ENCODE measurements at places on chromosomes 1 and 21.

DNA sequence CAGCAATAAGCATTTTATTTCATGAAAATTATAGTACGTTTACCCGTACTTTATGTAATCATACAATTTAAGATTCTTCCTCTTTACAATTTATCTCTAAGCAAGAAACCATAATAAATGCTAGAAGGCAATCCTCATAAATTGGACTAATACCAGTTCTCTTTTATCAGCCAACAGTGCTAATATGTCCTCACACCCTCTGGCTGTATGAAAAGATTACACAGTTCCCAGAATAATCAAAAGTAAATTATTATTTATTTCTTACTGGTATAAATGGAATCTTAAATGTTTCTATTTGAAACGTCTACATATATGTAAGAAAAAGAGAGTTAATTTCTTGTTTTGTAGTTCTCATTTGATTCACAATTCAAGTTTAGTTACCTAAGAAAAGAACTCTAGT lies 3.1 kb upstream of the CDKN2C start:
- no peak for ATAC-seq

- no peak for ATAC-seq
Measured at GRCh38 chr1:41663671-41664400, 179.4 kb upstream of the EDN2 start.

DNA sequence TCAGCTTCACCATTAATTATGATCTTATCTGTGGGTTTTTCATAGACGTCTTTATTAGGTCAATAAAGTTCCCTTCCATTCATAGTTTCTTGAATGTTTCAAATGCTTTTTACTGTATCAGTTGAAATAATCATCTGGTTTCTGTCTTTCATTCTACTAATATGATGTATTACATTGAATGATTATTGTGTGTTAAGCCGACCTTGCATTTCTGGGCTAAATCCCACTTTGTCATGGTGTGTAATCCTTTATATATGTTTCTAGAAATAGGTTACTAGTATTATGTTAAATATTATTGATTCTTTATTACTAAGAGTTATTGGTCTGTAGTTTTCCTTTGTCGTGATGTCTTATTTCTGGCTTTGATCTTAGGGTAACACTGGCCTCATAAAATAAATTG lies 134.9 kb downstream of the FASLG start:
- ATAC-seq = no peak

DNA sequence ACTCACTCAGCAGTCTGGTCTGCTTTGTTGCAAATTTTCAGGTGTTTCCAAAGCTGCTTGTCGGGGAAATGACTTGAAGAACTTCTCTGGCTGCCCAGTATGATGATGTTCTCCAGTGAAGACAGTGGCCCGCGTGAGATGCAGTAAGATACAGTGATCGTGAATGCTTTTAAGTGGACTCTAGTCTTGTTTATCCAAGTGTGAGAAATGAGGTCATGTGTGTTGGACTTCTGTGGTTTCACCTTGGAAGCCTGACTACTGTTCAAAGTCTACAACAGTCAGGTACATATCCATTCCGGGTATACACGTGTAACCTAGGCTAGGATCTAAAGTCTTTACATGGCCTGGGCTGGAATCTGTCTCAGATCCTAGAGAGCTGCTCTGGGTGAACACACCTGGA lies 29.1 kb downstream of the ZNF695 start:
- ATAC-seq = no peak

DNA sequence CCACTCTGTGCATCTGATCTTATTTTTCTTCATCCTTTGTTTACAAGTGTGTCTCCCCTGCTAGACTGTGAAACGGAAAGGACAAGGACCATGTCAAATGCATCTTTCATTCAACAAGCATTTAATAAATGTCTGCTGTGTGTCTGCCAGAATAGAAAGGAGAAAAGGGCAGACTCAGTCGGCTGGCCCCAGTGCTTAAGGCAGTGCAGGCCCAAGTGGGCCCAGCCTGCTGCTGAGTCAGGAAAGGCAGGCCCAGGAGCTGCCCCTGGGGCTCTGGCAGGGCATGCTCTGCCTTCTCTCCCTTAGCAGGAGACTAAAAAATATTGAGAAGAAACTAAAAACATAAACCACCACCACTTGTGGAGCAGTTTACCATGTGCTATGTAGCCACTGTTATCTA lies 38.1 kb downstream of the PLEKHA6 start:
- no peak for ATAC-seq

DNA sequence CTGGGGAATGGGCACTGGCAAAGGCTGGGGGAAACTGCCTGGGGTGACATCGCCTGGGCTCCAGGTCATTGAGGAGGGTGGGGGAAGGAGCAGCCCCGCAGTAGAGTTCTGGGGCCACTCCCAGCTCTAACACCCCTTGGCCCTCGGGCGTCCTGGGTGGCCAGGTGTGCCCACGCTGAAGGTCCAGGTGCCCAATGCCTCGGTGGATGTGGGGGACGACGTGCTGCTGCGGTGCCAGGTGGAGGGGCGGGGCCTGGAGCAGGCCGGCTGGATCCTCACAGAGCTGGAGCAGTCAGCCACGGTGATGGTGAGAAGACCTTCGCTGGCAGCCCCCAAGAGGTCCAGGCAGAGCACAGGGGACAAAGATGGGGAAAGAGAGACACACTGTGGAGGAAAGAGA lies 7.7 kb downstream of the NTRK1 start:
- ATAC-seq = no peak

- ATAC-seq = no peak
Measured at GRCh38 chr1:100328133-100328532, 24.2 kb upstream of the CDC14A start.

DNA sequence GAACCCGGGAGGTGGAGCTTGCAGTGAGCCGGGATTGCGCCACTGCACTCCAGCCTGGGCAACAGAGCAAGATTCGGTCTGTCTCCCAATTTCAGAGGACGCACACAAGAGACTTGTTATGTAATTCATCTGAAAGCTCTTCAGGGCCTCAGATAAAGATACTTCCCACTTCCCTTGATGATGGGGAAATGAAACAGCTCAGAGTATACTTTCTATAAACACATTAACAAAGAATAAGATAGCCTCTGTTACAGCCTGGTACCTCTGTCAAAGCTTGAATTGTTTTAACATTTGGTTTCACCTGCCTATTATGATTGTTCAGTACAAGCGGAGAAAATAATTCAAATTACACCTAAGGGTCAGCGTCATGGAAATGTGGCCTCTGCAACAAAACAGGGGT lies 622.9 kb upstream of the ADGRL4 start:
- no peak for ATAC-seq

DNA sequence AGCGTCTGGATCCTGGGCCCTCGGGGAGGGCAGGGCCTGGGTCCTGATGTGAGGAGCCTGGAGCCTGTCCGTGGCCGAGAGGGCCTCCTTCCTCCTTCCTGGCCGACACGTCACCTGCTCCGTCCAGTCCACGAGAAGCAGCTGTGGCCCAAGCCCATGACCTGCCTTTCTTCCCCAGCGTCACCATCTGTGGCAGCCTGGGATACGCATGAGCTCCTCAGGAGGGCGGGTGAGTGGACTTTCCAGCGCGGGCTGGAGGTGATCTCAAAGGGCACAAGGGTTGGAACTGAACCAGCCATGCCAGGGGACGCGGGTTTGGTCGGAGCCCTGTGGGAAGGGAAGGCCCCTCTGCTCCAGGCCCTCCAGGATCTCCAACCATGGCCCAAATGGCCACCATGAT lies 90.4 kb downstream of the DHRS3 start:
- ATAC-seq = no peak

- no peak for ATAC-seq
Measured at GRCh38 chr21:44525391-44526095, 14.5 kb downstream of the KRTAP10-1 start.

- no peak for ATAC-seq
Measured at GRCh38 chr1:221069986-221070385, 190.7 kb downstream of the HLX start.

DNA sequence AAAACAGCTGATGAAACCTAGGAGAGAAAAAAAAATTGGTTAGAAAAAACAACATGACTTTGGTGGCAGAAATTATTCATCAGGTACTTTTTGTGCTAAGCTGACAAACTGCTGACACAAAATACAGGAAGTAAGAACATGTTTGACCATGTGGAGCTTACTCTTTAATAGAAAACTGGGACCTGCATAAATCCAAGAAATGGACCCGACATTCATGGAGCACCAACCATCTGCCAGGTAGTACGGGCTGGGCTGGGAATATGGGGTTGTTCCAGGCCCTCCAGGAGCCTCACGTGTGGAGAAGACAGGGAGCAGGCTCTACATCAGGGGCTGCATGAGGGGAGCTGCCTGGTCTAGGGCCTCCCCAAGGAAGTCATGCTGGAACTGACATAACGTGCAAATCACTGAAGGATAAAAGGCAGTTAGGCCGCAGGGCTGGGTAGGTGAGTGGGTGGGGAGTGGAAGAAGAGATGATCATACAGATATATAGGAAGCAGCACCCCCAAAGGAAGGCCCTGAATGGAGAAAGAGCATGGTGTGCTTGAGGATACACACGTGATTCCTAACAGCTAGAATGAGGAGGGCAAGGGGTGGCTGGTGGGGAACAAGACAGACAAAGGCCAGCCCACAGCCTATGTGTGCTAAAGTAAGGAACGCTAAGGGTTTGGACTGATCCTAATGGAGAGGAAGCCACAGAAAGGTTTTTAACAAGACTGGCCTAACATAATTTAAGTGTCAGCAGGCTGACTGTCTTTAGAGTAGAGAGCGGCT lies 26.1 kb downstream of the CD58 start:
- ATAC-seq = no peak

DNA sequence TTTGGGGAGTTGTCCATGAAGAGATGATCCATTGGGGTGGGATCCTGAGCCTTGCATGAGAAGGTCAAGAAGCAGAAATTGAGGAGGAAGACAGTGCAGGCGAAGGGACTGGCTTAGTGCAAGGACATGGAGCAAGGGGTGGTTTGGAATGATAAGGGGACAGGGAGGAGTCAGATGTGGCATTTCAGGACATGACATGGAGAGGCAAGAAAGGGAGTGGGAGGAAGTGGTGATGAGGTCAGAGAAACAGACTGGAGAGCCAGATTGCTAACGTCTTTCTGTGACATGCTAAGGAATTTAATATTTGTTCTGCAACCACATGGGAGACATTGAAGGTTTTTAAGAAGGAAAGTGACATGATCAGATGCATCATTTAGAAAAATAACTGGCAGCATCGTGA lies 346.8 kb upstream of the FMN2 start:
- ATAC-seq = no peak

DNA sequence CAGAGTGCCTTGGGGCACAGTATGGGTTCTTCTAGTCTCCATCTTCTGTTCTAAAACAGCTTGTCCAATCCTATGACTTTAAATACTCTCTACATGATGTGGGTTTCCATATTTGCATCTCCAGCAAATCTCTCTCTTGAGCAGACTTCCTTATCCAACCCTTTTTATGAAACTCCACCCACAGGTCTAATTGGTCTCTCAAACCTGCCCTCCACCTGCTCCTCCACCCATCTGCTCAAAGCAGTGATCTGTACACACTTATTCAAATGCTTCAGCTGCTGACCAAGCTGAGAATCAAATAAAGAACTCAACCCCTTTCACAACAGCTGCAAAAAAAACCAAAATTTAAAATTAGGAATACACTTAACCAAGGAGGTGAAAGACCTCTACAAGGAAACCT lies 11.5 kb downstream of the MCOLN2 start:
- ATAC-seq = no peak

GRCh38 chr1:65924471-65924870 lies 131.8 kb downstream of the PDE4B start:
- ATAC-seq = no peak

DNA sequence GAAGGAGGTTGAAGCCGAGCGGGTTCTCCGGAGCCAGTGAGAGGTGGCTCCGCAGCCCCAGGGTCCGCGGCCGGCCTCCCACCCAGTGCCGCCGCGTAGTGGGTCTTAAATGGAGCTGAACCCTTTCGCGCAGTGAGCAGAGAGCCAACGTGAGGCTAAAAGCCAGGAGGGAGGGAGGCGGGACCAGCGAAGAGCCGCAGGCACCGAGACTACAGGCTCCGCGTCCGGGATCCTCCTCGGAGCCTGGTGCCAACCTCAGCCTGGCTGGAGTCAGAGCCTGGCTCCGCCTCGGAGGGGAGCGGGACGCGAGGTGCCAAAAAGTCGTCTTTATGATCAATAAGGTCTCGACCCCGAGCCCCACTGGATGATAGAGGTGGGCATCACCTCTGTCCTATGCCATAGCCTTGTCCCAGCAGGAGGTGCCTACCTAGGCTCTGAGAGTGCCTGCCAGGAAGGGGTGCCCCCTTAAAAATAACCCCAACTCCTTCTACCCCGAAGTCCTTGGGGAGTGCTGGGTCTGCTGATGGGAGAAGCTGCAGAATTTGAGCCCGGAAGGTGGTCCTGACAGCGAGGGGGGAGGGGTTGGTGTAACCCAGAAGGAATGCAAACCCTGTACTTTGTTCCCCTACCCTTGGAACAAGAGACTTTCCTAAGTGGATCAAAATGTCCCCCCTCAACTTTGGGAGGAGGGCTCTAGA lies 1.6 kb downstream of the IGSF21 start:
- ATAC-seq = no peak

- no peak for ATAC-seq
Measured at GRCh38 chr1:221841251-221841982, 99.5 kb upstream of the DUSP10 start.

- ATAC-seq = no peak
Measured at GRCh38 chr1:205811660-205812059, 1.3 kb downstream of the SLC41A1 start.

DNA sequence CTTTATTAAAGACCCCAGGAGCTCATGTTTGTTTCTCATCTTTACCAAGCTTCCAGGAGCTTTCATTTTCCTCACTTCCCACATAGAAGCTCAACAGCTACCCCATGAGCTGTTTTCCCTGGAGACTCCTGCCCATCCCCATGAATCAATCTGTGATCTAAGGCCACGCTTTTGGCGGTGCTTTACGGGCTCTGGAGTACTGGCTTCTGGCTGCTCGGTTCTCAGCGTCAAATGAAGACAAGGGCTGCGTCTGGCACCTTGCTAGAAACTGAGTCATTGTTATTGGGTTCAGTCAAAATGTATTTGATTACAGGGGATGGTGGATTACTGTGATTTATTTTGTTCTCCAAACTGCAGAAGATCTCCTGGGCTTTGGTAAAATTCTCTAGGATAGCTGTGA lies 39.9 kb downstream of the ACP6 start:
- ATAC-seq = no peak

DNA sequence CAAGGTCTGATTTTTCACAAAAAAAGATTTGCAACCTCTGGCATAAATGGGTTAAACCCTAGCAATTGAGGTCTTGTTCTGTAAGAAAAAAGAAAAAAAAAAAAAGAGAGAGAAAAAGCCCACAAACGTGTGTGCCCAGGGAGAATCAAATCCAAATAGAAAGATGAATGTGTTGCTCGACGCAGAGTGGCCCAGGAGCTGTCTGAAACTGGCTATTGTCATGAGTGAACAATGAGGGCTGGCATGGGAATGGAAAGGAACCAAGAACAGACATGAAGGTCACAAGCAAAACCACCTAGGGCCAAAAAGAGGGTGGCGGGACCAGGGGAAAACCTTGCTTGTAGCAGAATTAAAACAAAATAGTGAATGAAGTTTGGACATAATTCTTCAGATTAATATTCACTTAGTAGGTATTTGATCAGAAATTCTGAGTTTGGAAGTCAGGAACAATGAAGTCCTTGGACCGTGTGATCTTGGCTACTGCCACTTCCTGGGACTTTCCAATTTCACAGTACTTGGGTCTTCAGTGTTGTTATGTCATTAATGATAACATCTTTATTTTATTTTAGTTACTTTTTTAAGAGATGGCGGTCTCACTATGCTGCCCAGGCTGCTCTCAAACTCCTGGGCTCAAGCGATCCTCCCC lies 3.1 kb downstream of the ENO1 start:
- no peak for ATAC-seq
